ENCODE measurements at places on chromosomes 11 and 22.
A peak's percentile ranks its signal among the peaks of the same experiment; 100 is the strongest.

DNA sequence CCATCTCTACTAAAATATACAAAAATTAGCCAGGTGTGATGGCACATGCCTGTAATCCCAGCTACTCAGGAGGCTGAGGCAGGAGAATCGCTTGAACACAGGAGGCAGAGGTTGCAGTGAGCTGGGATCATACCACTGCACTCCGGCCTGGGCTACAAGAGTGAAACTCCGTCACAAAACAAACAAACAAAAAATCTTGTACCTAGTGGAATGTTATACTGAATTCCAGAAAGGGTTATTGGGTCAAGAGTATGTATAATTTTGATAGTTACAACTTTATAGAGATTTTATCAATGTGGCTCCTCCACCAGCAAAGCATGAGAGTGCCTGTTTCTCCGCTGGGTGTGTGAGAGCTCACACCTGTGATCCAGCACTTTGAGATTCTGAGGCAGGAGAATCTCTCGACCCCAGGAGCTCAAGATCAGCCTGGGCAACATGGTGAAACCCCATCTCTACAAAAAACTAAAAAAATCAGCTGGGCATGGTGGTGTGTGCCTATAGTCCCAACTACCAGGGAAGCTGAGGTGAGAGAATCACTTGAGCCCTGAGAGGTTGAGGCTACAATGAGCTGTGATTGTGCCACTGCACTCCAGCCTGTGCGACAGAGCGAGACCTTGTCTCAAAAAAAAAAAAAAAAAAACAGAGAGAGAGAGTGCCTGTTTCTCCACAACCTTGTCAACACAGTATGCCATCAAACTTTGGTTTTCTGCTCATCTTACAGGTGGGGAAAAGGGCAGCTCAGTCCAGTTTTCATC lies 12.7 kb upstream of the FOLR1 start:
- DNase-seq = no peak

GRCh38 chr11:82234256-82234655 lies 499.4 kb downstream of the FAM181B start:
- no peak for DNase-seq

DNA sequence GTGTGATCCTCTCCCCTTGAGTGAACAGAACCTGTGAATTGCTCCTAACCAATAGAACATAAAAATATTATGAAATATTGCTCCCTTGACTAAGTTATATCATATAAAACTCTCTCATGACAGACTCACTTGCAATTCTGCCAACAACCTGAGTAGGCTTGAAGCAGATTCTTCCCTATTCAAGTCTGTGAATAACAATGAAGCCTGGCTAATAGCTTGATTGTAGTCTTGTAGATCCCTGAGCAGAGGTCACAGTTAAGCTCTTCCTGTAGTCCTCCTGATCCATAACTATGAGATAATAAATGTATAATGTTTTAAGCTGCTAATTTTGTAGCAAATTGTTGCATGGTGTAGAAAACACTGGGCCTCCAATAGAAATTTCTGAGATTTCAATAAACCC lies 540.1 kb upstream of the TENM4 start:
- DNase-seq = no peak

GRCh38 chr22:48535868-48536540 lies 1291.7 kb downstream of the BRD1 start:
- DNase-seq = no peak

DNA sequence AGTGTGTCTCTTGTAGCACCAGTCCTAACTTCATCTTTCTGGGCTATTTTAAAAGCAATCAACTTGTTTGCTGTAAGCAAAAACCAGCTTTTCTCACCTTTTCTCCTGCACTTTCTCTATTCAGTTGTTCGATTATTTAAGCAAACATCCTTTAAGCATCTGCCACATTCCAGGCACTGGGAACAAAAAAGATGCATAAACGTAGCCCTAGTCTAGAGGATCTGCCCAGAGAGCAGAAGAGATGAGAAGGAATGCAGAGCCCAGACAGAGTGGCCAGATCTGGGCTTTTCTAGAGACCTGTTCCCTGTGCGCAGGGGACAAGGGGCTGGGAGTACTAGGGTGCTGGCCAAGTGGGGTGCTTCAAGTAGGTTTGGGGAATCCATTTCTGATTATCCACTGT lies 8.4 kb downstream of the APLNR start:
- no peak for DNase-seq

DNA sequence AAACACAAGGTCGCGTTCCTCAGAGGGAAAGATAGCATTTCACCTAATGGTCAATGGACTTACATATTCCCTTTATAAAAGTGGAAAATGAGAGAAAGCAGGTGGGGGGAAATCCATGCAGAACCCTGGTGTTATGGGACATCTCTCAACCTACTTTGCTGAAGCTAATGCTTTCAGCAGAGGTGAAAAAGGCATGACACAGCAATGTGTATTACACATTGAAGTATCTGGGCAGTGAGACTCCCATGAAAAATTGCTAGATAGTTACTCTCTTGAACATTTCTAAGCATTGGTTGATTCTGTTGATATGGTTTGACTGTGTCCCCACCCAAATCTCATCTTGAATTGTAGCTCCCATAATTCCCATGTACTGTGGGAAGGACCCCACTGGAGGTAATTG lies 60.0 kb upstream of the PICALM start:
- no peak for DNase-seq

DNA sequence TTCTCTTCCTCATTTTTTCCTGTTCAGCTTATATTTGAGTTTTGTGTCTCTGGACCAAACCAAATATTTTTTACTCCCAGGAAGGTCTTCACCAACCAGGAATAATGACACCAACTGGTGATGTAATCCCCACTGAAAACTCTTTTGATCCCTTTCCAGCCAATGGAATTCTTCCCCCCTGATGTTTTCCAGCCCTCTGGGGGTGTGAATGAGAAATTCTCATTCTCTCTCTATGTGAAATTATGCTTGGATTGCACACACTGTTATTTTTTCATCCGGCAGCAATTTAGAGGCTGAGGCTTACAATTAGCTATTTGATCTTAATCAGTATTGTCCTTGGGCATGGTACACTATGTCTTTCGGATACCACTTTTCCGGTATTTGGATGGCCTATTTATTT lies 39.5 kb upstream of the SLC1A2 start:
- no peak for DNase-seq

- no peak for DNase-seq
Observed at GRCh38 chr11:72599325-72600117, 74.7 kb downstream of the PDE2A start.

DNA sequence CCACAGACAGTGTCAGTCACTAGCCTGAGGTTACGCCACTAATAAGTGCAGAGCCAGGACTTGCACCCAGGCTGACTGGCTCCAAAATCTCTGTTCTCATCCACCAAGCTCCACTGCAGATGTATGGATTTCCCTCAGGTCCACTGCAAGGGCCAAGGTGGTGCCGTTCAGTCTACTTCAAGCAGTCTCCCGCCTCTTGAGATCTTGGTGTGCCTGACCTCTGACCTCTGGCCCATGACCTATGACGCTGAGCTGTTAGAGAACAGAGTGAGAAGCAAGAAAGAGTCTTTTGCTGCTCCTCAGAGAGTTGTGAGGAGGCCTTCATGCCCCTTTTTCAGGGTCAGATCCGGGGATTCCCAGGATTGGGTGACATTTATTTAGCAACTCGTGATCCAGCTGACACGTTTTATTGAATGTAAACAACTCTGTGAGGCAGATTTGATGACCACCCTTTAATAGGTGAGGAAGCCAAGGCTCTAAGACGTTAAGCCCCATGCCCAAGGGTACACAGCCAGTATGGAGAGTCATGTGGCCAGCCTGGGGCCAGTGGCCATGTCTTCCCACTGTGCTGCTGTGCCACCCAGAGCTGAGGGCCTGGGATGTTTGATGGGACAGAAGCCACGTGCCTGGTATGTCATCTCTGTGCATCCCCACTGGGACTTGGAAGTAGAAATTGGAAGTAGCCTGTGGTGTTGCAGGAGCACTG lies 25.2 kb downstream of the DCPS start:
- DNase-seq = no peak

DNA sequence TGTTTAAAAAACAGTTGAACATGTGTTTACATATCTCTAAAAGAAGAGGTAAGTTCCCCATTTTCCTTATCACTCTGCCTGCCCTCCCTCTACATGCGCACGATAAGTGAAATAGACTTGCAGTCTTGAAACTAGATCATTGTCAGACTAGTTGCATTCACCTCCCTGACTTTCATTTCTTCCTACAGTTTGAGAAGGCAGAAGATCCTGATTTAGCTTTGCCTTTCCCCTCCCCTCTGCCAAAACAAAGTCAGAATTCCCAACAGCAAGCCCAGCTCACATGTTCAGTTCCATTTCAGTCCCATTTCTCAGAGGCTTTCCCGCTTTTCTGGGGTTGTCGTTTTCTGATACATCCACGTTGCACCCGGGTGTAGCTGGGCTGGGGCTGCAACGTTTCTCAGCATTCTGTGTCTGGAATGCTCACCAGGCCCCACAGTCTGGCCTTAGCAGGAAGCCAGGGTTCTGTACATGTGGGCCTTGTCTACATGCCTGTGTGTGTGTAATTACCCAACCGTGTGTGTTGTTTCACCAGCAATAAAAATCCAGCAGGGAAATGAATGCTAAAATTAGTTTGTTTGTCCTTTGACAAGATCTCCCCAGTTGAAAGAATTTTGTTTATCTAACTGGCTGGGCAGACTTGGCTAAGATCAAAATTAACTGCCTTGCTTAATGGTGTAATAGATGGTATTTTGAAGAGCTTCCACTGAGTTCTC lies 179.2 kb downstream of the DBX1 start:
- DNase-seq = no peak

DNA sequence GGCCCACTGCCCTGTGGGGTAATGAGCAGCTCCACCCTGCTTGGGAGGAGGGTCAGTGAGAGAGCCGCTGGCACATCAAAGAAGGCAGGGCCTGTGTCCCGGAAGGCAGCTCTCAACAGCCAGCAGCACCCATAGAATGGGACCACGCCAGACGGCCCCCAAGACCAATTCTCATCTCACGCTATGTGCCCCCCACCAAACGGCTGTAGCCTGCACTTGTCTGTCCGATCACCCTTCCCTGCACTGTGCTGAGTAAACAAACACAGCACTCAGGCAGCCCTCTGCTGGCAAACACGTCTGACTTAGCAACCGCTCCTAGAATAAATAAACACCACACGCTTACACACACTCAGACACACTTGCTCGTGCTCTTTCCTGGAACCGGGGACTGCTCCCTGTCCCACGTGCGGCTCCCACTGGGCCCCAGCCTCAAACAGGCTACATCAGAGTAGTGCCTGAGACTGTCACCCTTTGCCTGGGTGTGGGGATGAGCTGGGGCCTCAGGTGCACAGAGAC lies 53.2 kb upstream of the CDON start:
- DNase-seq = peak; percentile 88

GRCh38 chr22:27073601-27074425 lies 416.4 kb downstream of the MIAT start:
- DNase-seq = no peak

DNA sequence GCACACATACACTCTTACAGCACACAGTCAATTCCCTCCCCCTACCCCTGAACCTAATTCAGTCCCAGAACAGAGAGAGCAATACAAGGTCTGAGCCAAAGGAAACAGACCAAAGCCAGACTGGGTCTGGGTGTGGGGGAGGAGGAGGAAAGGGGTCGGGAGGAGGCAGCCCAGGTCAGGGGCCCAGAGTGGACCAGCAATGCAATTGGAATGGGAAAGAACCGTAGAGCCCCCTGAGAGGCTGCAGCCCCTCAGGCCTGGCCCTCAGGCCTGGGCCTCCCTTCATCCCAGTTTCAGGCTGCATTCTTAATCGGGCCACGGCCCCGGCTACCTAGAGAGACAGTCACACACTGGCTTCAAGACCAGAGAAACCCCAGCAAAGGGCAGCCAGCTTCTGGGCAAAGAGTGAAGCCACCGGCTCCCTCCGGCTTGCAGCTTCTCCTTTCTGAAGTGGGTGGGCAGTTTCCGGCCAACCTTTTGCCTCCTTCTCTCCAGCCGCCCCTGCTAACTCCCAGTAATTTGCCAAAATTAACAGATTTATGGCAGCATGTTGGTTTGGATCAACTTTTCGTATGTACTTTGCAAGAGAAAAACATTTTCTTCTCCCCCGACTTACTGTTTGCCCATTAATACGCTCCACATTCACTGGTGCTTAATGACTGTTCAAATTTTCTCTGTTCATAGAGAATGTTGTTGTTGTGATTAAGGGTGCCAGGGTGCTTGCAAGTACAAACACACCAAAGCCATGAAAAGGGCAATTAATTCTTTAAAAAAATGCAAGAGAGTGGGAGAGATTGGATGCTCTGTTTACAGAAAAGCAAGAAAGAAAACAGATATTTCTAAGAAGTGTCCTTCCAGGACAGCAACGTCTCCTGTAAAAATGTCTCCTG lies 488.3 kb downstream of the MN1 start:
- DNase-seq = no peak

GRCh38 chr11:119258180-119258579 lies 52.0 kb downstream of the CBL start:
- no peak for DNase-seq

- DNase-seq = no peak
Observed at GRCh38 chr11:112540261-112540660, 279.6 kb upstream of the PLET1 start.

GRCh38 chr22:40183029-40183581 lies 5.4 kb downstream of the TNRC6B start:
- no peak for DNase-seq

- no peak for DNase-seq
Observed at GRCh38 chr11:6544921-6545850, 48.1 kb downstream of the DNHD1 start.

DNA sequence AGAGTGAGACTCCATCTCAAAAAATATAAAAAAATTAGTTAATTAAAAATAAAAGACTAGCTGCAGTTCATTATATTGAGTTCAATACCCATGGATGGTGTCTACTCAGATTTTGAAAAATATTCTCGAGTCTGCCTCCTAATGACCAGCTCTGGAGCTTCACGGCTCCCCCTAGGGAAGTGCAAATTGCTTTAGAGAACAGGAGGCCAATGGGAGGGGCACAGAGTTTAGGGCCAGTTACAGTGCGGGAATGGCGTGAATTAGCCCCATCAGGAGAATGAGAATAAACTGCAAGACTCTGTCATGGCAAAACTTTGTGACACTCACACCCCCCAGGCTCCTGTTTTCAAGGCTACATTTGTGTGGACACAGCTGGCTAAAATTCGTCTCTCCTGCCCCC lies 4.6 kb downstream of the FGF4 start:
- no peak for DNase-seq

- no peak for DNase-seq
Observed at GRCh38 chr11:62922653-62923431, 1.7 kb upstream of the CHRM1 start.

DNA sequence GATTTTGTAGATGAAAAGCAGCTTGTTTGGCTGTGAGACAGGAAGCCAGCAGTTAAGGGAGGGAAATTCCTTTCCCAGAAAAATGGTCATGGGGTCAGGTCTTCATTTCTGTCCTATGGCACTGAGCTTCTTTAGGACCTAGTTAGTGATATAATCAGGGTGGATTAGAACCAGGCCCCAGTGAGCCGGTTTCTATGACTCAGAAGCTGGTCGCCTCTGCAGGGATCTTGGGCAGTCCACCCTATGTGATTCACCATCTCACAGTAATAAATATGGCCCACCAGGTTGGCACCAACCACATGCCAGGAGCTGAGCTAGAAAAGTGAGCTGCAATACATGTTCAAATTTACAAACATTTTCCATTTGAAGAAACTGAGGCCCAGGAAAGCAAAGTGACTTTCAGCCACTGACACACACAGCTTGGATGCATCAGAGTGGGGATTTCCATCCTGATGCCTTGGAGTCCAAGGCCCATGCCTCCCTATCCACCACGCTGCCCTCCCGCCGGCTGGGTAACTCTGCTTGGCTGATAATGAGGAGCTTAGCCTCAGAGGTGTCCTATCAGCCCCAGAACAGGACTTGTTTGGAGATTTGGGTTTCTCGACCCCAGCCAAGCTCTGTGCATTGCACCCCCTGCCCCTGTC lies 42.0 kb downstream of the CD82 start:
- no peak for DNase-seq

Measured in suprapubic skin (tissue), 4 donors.